ENCODE measurements at places on chromosomes 7 and 10. TPM values are rescaled to one million over a fixed set of nuclear protein-coding genes. Genes with fewer than 3 reads are reported as not detected.

Gene IL6
- 2.1 TPM for polyA plus RNA-seq

Gene RAMP3
- 5.1 TPM for polyA plus RNA-seq

Gene ANKIB1
- 38.2 TPM for polyA plus RNA-seq

Gene SLC26A5
- 0.09 TPM for polyA plus RNA-seq

Gene TMEM196
- polyA plus RNA-seq, result 0.79 TPM

Gene CCDC3
- 8.4 TPM for polyA plus RNA-seq

Data from large intestine (tissue), 12 donors.